ENCODE measurements at places on chromosomes 7 and 10.

- DNase-seq: no peak
Measured at GRCh38 chr10:97867220-97867800, 17.7 kb downstream of the GOLGA7B start.

GRCh38 chr10:70480239-70480861 is 1.8 kb downstream of the PALD1 start:
- no peak for DNase-seq

- no peak for DNase-seq
Measured at GRCh38 chr7:16836481-16836880, 31.7 kb upstream of the AGR2 start.

GRCh38 chr10:104033966-104034365 is 51.7 kb downstream of the COL17A1 start:
- no peak for DNase-seq

GRCh38 chr7:115136796-115137443 is 215.0 kb downstream of the MDFIC start:
- DNase-seq: no peak

DNA sequence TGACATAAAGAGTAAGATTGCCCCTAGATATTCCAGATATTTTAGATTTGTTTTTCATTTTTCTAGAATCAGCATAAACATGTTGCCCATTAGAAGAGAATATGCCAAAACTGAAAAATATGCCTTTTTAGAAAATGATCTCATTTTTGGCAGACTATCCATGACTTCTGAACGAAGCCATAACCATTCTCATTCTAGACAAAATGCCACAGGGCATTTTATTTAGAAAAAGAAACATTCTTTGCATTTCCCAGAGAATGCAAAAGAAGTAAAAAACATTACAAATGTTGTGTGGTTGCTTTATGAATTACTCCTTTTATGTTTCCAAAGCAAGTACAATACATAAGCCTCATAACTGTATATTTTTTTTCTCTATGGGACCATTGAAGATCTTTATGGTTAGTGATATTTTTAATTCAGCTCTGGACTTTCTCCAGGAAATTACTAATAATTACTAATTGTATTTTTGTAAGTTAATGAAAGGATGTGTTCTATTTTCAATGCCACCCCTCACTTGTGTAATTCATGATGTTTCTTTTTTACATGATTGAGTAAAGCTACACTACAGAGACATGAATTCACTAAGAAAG is 109.6 kb upstream of the SEM1 start:
- DNase-seq: no peak

- peak; percentile 89 for DNase-seq
Measured at GRCh38 chr7:47335557-47336471, 246.1 kb downstream of the TNS3 start.

DNA sequence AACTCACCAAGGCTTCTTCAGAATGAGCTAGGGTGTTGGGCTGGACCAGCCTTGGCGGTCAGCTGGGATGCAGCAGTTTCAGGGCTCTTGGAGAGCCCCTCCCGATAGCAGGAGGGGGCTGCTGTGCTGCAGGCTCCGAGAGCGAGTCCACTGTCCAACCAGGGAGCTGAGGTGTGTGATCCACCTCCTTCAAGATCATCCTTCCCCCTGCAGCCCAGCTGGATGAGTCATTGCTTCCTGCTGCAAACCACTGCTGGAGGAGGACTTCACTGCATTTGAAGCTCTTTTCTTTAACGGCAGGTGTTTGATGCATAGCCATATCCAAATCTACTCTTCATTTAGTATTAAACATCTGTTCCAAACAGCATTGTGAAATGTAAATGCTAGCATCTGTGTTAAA is 54.2 kb upstream of the EBF3 start:
- no peak for DNase-seq

DNA sequence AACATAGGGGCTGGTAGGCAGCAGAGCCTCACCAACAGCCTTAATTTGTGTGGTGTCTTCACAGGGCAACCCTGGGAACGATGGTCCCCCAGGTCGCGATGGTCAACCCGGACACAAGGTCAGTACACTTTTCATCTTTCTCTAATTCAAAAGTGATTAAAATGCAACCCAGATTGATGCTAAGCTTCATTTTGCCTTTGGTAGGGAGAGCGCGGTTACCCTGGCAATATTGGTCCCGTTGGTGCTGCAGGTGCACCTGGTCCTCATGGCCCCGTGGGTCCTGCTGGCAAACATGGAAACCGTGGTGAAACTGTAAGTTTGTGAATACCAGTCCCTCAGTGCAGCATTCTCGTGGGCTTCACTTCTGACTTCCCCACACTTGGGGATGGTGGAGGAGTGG is 30.9 kb downstream of the COL1A2 start:
- DNase-seq: no peak

DNA sequence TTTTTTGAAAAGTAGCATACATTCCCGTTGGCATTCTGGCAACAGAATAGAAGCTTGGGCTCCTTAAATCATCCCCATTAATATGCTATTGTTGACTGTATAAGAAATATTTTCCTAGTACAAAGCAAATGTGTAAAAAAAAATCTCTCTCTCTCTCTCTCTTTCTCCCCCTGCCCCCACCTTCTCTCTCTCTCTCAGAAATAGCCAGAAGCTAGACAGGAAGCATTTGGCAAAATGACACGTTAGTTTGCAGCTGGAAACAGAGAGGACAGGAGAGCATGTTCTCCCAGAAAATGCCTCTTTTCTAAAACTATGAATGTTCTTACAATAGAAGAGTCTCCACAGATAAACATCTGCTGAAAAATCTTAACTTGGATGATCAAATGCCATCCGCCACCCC is 59.6 kb upstream of the AKR1E2 start:
- no peak for DNase-seq

DNA sequence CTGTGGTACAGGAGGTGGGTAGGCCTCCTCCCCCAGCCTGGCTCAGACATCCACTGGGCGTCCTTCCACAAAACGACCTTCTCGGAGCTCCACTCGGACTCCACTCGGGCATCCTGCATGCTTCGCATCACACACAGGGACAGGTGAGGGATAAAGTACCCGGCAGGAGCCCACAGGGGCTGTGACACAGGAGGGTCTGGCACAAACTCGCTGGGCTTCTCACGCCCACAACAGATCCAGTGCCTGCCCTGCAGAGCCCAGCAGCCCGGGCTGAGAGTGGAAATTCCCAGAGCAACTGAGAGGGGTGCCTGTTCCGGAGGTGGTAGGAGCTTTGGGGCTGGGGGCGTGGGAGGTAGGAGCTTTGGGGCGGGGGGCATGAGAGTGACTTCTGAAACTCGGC is 108.4 kb downstream of the MKI67 start:
- DNase-seq: no peak

- no peak for DNase-seq
Measured at GRCh38 chr10:16280595-16280994, 156.2 kb upstream of the PTER start.

GRCh38 chr7:98774884-98775283 is 94.9 kb downstream of the TMEM130 start:
- no peak for DNase-seq

DNA sequence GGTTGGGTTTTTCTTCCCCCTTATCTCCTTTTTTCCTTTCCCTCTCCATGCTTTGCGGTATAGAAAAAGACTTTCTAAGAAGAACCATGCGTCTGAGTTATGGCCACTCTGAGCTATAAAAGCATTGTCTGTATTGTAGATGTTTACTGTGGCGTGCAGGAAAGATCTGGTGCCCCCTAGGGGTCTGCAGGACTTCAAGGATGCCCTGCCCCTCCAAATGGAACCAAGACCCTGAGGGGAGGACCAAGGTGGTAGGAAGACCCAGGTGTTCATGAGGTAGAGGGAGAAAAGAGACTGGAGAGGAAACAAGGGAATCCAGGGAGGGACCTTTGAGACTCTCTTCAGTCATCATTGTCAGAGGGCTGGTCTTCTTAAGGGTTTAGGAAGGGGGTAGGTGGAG is 68.8 kb downstream of the CYP26A1 start:
- no peak for DNase-seq

- DNase-seq: no peak
Measured at GRCh38 chr7:54581511-54581910, 39.3 kb downstream of the VSTM2A start.

DNA sequence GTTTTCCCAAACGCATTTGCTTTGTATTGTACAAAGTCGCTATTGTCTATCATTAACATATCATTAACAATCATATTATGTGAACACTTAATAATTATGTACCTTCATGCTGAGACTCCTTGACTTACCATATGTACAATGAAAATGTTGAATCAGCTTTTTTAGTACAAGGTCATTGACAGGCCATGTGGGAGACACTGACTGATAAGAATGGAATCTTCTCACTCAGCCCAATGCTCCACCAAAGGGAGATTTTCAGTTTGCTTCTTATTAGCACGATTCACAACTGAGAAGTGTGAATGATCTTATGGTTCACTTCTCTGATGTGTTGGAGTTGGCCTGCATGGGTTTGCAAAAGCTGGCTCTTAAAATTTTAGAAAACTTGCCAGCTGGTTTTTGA is 253.5 kb upstream of the TEX47 start:
- DNase-seq: no peak

DNA sequence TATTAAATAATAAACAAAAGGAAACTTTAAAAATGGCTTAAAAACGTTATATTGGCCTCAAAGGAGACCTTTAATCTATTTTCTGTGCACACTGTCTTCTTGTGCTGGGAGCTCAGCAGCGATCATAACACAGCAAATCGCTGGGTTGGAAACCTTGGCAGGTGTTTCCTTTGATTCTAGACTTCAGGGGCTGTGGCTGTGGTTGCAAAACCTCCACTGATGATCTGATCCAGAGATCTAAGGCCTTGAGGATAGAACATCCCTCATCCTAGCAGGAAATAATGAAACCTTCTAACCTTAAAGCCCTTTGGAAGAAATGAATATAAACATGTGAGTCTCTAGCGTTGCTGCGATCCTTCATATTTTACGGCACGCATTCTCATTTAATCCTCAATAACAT is 29.8 kb downstream of the CDHR3 start:
- no peak for DNase-seq

- DNase-seq: no peak
Measured at GRCh38 chr10:1168763-1169162, 112.6 kb downstream of the WDR37 start.

GRCh38 chr10:81027223-81027622 is 489.5 kb downstream of the SH2D4B start:
- no peak for DNase-seq

GRCh38 chr7:41817386-41817785 is 114.5 kb upstream of the INHBA start:
- DNase-seq: peak; percentile 29

- no peak for DNase-seq
Measured at GRCh38 chr7:30062587-30062986, 34.4 kb downstream of the PLEKHA8 start.

DNA sequence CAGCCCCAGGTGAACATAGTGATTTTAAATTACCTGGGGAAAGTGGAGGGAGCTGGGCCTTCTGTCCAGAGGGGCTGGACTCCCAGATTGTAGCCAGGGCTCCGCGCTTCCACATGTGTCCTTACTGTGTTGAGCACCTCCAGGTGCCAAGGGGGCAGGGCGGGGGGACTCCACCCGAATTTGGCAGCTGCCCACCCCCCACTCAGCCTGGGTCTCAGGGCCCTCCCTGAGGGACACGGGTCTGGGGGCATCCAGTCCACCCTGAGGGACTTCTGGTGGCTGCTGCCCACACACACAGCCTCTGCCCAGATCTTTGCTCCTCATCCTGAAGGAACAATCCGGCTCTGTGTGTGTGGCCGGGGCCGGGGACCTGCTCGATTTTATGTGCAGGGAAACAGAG is 28.2 kb upstream of the ADGRA1 start:
- DNase-seq: no peak

GRCh38 chr7:425794-426188 is 93.9 kb downstream of the PDGFA start:
- DNase-seq: no peak

- DNase-seq: no peak
Measured at GRCh38 chr7:98357751-98358161, 43.1 kb downstream of the BAIAP2L1 start.

DNA sequence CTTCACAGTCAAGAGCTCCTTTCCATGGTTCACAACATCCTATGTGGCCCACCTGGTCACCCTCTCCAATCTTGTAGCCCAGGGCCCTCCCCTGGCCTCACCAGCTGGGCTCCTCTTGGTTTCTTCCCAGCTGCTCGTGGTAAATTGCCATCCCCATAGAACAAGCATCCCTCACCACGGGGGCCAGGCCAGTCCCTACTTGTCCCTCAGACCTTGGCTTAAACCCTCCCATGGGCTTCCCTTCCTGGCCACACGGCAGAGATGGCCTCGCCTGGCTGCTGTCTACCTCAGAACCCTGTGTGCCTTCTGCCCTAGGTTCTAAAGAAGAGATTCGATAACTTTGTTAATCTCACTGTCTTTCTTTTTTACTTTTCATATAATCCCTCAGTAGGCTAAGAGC is 153.3 kb upstream of the TCERG1L start:
- DNase-seq: no peak

GRCh38 chr10:132138596-132138995 is 48.2 kb upstream of the DPYSL4 start:
- DNase-seq: no peak

- no peak for DNase-seq
Measured at GRCh38 chr10:92290076-92290836, 622 bp downstream of the CPEB3 start.

DNA sequence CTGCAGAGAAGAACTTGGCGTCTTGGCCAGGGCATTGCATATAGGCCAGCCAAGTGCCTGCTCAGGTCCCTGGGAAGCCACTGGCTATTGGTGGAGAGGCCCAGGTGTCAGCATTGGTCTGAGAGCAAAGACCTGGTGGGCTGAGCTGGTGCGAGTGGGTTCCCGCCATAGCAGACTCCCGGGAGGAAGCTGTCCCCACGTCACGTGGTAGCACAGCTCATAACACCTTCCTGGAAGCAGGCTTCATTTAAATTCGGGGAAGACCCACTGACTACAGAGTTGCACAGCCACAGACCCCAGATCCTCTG is 130.5 kb downstream of the WDR37 start:
- no peak for DNase-seq

GRCh38 chr7:128221929-128222403 is 19.1 kb upstream of the LEP start:
- no peak for DNase-seq

- DNase-seq: no peak
Measured at GRCh38 chr10:81081887-81082620, 544.4 kb downstream of the SH2D4B start.

DNA sequence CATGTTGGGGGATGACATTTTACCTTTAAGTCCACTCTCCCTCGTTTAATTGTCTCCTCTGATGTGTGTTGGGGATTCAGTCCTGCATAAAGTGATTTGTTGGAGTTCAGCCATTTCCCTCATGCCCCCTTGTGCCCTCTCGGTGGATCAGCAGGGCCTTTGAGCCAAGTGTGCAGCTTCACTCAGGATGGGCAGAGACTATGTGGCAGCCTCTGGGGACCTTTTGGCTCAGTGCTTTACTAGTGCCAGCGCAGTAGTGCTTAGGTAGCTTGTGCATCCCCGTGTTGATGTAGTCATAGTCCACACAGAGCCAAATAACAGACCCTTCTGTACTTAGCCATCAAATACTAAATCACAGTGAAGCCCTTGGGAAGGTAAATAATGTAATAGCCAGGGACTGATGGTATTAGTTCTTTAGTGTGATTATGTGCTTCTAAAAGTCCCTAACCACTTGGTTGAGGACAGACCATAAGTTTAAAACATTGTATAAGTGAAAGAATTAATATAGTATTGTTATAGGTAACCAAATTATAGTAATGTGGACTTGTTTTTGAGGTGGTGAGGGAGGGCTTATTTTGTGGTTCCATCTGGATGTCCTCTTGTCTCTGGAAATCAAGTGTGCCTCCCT is 11.4 kb downstream of the BUB3 start:
- no peak for DNase-seq

GRCh38 chr7:121107923-121108498 is 119.5 kb downstream of the CPED1 start:
- DNase-seq: peak; percentile 10

GRCh38 chr10:44650691-44651661 is 260.2 kb upstream of the TMEM72 start:
- no peak for DNase-seq
